ENCODE measurements at places on chromosomes 6 and 20. TPM values are rescaled to one million over a fixed set of nuclear protein-coding genes. Genes with fewer than 3 reads are reported as not detected.

Gene BTN1A1
- total RNA-seq = not detected

Gene HLA-DPA1
- not detected for total RNA-seq

Gene TBPL1
- 24.9 TPM for total RNA-seq

Gene PRR18
- total RNA-seq = 0.14 TPM

Gene FAM162B
- total RNA-seq = not detected

Gene HEY2
- not detected for total RNA-seq

Gene SLC17A2
- total RNA-seq = not detected

Gene LINC00237
- total RNA-seq = not detected

Gene TOMM6
- 266 TPM for total RNA-seq

Gene SNX3
- 64.9 TPM for total RNA-seq

Gene KIF25
- not detected for total RNA-seq

Gene UBE2C
- 281 TPM for total RNA-seq

Gene LY6G6F
- not detected for total RNA-seq
